ENCODE measurements at places on chromosomes 3 and 15.

DNA sequence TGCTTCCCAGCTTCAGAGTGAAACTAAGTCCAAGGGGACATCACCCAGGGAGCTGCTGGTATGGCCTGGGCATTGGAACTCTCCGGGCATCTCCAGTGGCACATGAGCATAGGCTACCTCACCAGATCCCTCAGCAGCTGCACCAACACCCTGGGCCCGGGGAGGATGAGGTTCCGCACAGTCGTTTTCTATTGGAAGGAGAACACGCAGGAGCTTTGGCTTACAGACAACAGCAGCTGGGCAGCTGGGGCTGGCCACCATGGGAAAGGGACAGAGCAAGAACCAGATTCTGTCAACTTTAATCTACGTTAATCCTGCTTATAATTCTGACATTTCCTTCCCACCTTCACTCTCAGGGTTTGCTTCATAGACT, 65.5 kb downstream of the MYO1E start:
- DNase-seq, result no peak

DNA sequence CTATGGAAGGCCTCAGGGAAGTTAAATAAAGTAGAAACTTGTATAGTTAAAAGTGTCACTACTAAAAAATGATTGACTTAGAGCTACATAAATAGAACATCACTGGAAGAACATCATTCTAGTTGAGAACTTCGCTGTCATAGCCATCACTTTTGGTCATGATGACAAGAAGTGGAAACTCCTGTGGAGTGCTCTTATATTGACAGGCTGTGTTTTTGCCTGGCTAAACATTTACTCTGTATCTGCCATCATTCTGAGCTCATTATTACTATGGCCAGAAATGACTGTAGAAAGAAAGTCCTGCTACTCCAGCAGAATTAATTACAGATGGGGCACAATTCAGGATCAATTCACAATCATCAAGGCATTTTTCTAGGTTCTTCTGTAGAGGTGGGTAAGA, 165.1 kb upstream of the GOLIM4 start:
- DNase-seq, result no peak

GRCh38 chr3:23981955-23982354, 36.9 kb downstream of the NR1D2 start:
- no peak for DNase-seq

GRCh38 chr3:141986548-141987107, 110.2 kb downstream of the ATP1B3 start:
- DNase-seq, result no peak

DNA sequence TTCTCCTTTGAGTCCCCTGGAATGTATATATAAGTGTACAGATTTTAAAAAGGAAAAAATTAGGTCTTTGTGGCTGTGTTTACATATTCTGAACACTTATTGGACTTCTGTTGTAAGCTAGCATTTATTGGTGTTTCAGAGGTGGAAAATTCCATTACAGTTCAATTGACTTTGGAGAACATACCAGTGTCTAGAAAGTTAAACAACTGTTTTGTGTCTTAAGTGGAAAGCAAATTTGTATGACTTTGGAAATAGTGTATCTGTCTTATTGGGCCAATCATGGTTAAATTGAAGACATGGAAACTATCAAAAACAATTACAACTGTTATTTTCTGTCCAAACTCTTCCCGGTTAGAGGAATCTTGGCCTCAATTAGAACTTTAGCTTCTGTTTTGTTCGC, 265.0 kb upstream of the C2CD4B start:
- DNase-seq, result no peak

DNA sequence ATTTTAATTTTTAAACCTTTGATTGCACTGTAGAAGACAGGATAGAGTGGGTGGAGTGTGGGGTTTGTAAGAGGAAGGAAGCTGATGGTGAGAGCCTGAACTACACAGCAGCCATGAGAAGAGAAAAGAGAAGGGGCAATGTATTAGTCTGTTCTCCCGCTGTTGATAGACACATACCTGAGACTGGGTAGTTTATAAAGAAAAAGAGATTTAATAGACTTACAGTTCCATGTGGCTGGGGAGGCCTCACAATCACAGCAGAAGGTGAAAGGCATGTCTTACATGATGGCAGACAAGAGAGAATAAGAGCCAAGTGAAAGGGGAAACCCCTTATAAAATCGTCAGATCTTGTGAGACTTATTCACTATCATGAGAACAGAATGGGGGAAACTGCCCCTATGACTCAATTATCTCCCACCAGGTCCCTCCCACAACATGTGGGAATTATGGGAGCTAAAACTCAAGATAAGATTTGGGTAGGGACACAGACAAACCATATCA, 37.3 kb downstream of the STARD5 start:
- DNase-seq, result no peak

- DNase-seq, result peak; percentile 33
Observed at GRCh38 chr3:71050538-71051258, 532.8 kb downstream of the FOXP1 start.

- DNase-seq, result no peak
Observed at GRCh38 chr3:45704301-45704943, 15.2 kb downstream of the SACM1L start.

GRCh38 chr3:51559411-51559888, 20.9 kb downstream of the RAD54L2 start:
- no peak for DNase-seq

GRCh38 chr3:45915518-45916231, 27.6 kb upstream of the CXCR6 start:
- peak; percentile 41 for DNase-seq

- no peak for DNase-seq
Observed at GRCh38 chr3:4977853-4978203, 1.4 kb upstream of the BHLHE40 start.

- peak; percentile 18 for DNase-seq
Observed at GRCh38 chr3:128133273-128133883, 9.8 kb upstream of the RUVBL1 start.

- no peak for DNase-seq
Observed at GRCh38 chr3:27125821-27126501, 243.2 kb downstream of the NEK10 start.

DNA sequence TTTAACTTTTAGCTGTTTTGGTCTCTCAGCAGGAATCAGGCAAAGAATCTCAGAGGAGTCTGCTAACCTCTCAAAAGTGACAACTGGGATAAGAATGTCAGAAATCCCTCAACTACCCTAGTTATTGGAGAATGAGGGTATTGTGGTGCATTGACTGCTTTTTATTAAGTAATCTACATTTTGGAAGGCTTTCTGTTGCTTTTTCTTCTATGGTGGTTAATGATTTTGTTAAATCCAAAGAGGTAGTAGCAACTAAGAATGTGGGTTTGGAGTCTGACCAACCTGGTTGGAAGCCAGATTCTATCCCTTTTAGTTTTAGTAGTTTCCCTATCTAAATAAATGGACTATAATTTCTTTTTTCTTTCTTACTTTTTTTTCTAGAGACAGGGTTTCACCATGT, 94.7 kb upstream of the RNF7 start:
- no peak for DNase-seq

DNA sequence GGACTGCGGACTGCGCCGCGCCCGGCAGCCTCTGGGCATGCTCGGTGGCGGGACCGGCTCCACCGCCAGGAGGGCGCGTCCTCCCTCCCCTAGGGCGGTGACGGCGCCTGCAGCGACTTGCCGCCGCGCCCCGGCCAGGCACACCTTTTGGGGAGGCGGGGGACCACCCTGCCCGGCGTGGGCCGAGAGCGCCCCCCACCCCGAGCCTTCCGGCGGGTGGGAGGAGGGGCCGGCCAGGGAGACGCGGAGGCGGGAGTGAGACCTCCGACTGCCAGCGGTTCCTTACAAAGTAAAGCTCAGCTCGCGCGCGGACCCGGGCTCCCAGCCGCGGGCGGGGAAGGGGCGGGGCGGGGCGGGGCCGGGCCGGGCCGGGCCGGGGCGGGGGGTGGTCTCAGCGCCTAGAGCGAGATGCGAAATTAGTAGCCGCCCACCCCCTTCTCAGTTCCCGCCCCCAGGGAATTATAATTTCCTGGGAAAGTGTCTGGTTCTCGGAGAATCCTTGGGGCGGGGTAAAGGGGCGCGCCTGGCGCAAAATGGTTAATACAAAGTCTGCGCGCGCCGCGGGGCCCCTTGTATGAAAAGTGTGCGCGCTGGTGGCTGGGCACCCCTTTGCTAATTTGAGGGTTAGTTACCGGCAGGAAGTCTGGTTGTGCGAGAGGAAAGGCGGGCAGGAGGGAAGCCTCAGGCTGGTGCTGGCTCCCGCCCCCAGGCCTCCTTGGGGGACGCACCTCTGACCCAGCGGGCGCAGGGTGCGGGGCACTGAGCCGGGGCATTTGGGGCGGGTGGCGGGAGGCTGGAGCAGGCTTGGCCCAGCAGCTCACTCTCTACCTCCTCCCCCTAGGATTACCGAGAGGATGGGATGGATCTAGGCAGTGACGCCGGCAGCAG, 224.8 kb upstream of the IL12A start:
- no peak for DNase-seq

DNA sequence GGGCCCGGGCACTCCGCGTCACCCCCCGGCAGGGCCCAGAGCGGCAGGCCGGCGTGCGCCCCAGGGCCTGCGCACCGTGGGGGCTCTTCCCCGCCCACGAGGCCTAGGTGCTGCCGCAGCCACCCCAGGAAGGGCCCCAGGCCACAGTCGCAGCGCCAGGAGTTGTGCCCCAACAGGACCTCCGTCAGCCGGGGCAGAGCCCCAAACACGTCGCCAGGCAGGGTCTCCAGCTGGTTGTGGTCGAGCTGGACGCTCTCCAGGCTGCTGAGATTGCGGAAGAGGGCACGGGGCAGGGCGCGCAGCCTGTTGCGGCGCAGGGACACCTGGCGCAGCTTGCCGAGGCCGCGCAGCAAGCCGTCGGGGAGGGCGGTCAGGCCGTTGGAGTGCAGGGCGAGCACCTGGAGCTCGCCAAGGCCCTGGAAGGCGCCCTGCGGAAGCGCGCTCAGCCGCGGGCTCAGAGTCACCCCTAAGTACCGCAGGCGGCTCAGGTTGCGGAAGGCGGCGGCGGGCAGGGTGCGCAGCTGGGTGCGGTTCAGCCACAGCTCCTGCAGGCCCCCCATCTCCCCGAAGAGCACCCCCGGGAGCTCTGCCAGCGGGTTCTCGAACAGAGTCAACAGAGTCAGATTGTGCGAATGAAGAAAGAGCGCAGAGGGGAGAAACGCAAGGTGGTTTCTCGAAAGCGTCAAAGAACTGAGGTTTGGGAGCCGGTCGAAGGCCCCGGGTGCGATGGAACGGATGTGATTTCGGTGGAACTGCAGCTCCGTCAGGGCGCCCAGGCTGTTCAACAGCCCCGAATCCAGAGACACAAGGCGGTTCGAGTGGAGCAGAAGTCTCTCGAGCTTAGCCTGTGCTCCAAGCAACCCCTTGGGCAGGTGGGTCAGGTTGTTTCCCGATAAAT, 2.0 kb downstream of the GP5 start:
- peak; percentile 15 for DNase-seq

DNA sequence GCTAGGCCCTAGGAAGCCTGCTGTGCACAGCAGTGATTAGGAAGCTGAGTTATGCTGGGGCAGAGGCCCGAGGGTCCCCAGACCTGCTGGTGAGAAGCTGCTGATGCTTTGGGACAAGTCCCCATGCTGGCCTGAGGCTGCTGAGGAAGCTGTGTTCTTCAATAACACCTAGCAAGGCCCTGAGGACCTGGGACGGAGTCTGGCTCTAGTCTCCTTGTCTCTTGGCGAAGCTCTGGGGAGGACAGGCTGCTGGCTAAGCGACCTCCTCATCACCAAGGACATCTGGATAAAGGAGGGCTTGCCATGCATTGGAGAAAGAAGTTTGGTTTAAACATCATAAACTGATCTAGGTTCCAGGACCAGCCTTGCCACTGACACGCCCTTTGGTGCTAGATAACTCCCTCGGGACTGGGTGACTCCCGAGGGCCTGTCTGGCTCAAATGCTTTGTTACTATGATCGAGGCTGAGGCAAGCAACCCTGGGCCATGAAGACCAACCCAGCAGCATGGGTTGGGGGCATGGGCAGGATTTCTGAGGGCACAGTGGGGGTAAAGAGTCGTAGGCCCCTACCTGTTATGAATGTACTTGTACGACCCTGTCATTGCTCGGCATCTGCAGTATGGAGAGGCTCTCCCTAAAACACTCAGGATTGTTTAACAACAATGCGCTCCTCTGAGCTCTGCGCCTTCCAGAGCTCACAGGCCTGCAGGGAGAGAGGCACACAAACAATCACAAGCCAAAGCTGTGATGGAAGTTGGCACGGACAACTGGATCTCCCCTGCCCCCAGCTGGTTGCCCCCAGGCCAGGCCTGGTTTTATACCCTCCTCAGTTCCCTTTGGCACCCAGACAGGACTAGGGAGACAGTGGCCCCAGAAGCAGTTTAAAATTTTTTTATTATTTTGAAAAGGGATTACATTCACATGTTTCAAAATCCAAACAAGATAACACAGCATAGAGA, 64.4 kb downstream of the LINGO1 start:
- DNase-seq, result no peak

DNA sequence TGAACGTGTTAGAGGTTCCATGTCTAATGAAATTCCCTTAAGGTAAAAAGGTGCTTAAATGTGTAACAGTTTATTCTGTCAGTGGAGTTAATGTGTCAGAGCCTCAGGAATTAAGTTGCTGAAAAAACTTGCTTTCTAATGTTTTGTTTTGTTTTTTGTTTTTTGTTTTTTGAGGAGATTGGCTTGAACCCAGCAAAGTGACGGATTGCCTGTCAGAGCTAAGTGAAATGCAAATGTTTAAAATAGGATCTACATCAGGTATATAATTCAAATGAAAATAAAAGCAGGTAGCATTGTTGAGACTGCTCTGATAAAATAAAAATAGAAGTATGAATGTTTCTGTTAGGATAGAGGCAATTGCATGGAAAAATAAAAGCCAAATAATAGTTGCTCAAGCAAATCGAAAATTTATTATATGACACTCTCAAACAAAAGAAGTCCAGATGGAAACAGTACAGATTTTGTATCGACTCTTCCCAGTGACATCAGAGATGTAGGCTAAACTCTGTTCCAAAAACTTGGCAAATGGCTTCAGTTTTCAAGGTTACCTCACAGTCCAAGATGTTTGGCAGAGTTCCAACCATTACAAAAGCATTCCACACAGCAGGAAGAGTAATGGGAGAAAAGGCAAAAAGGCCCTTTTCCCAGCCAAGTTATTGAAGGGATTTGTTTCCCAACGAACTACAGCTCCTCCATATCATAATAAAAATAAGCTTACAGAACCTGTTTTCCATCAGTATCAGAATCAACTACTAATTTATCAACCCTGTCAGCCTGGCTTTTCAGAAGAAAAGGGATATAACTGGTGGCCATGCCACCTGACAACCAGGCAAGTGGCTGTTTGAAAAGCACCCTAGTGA, 291.0 kb downstream of the TBL1XR1 start:
- no peak for DNase-seq

DNA sequence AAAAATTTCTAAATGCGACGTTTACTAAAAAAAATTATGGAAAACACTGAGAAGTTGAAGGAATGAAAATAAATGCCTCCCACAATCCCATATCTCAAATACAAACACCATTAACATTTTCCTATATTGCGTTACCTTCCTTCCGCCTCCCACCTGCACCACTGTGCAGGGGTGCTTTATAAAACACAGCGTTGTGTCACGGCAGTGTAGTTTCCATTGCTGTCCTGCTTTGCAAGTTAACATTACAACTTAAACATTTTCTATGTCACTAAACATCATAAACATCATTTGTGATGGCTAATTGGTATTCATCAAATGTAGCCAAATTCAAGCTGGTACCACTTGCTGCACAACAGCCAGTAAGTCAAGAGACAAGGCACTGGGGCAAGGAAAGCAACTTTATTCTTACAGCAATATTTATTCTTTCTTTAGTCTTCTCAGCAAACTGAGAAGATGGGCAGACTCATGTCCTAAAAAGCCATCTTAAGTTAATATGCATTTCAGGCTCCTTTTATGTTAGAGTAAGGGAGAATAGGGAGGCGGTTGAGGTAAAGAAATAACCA, 12.3 kb upstream of the FETUB start:
- DNase-seq, result no peak

- DNase-seq, result no peak
Observed at GRCh38 chr3:112476346-112476745, 22.9 kb downstream of the BTLA start.

GRCh38 chr3:62818347-62818746, 56.9 kb downstream of the CADPS start:
- no peak for DNase-seq

Measured in T follicular helper cell (primary cell).